ENCODE measurements at places on chromosomes 7 and 10.

DNA sequence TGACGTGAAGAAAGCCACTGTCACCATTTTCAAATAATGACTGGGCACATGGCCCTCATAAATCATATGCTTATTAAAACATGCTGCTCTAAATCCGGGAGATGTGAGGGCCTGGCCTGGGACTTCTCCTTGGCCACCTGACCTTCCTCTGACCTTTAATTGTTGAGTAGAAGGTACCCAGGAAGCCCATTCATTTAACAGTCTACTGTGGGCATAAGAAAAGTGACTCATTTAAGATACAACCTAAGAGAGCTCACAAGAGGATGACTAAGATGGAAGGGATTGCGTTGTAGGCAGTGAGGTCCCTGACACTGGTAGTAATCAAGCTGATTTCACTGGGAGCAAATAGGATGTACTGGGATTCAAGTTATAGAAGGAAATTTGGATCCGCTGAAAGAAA is 203.4 kb upstream of the GPR26 start:
- no peak for DNase-seq

GRCh38 chr10:2933071-2933470 is 134.3 kb upstream of the PFKP start:
- no peak for DNase-seq

GRCh38 chr7:73844848-73845460 is 2.6 kb upstream of the METTL27 start:
- no peak for DNase-seq

DNA sequence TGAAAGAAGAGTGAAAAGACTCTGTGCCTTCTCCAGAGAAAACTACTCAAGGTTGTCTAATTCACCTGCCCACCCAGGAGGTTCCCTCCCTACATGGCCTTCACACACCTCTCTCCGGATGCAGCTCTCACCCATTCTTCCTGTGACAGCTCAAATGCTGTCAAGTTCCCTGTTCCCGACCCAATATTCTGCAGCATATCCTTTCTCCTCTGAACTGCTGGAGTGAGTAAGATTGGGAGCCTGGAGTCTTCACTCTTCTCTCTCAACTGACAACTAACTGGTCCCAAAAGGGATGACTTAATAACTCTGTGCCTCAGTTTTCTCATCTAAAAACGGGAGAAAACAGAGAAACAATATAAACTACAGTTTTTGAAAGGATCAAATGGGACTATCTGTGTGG is 5.1 kb downstream of the TMEM26 start:
- DNase-seq, result no peak

GRCh38 chr7:66507764-66508296 is 120.9 kb upstream of the KCTD7 start:
- no peak for DNase-seq

DNA sequence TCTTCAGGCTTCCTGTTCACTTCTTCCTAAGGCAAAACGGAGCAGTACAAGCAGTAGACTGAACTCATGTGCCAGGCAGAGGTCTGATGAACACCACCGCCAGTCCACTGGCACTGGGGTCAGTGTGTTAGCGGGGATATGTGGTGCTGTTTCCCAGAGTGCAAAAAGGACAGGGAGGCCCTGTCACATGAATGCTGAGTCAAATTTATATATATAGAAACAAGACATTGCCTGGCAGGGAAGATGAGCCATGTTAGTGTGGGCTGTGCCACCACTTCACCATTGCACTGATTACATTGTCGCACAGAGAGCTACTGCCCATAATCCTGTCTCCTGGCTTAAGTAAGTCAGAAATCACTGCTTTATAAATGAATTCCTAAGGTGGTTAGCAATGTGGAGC is 122.2 kb upstream of the AMPH start:
- DNase-seq, result no peak

- no peak for DNase-seq
Measured at GRCh38 chr10:12250181-12250580, 54.2 kb downstream of the CDC123 start.

GRCh38 chr10:117313641-117314040 is 61.6 kb downstream of the PDZD8 start:
- DNase-seq, result no peak

- no peak for DNase-seq
Measured at GRCh38 chr10:50447691-50448090, 176.1 kb downstream of the SGMS1 start.

DNA sequence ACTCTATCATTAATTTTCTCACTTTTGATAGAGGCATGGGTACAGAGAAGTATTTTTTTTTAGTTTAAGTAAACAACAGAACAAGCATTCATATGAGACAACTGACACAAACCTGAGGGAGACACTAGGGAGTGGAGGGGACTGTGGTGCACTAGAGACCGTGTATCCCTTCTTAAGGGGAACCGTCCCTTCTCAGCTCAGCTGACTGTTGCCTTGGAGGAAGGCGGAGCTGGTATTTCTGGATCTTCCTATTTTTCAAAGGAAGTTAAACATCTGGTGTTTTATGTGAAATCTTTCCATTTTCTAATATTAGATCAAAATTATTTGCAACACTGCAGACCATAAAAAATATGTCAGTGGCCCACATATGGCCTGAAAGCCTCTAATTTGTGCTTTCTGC is 113.6 kb upstream of the MACROH2A2 start:
- no peak for DNase-seq

DNA sequence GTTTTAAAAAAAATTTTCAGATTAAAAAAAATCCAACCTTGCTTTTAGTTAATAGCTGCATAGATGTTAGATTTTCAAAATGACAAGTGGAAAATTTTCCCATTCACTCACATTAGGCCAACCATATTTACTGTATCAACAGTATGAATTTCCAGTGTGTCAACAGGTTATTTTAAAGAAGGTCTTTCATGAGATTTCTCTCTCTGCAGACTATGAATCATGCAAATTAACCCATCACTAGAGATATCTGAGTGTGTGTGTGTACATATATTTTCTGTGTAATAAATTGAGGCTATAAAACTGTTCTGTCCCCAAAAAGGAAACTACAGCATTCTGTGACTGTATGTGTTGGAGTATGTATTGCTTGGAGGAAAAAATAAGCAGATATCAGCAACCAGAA is 305.6 kb downstream of the ARL4A start:
- peak; percentile 32 for DNase-seq

- DNase-seq, result no peak
Measured at GRCh38 chr7:35697414-35698175, 2.7 kb upstream of the HERPUD2 start.

- no peak for DNase-seq
Measured at GRCh38 chr7:92641921-92642511, 51.8 kb upstream of the FAM133B start.

DNA sequence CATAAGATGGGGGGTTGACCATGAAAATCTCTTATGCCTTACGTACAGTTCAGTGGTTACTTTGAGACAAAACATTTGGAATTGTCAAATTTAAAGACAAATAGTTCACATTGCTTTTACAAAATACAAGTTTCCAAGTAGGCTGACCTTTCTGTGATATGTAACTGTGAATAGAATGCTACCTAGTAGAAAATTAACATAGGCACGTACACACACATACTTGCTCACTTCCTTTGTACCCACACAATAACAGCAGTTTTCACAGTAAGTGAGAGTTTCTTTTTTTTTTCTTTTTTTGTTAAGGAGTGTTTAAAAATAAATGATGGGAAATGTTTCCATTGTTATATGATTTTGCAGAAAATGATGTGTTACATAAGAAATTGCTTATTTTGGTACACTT is 53.3 kb upstream of the SP8 start:
- DNase-seq, result no peak

DNA sequence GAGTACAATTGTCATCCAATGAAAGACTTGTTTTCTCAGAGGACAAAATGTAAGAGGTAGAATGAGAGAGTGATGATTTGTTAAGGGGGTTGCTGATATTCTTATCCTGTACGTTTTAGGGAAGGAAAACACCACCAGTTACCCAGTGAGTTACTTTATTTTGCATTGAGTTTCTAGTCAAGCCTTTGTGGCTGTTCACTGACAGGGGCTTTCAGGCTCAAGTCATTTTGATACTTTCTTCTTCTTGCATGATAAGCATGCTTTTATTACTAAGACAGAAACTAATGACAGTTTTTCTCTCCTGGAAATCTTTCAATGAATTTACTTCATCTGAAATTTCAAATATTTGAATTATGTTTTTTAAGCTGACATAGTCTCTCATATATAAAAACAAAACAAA is 710.2 kb upstream of the POM121L12 start:
- no peak for DNase-seq

- no peak for DNase-seq
Measured at GRCh38 chr7:82291931-82292330, 151.6 kb downstream of the CACNA2D1 start.

DNA sequence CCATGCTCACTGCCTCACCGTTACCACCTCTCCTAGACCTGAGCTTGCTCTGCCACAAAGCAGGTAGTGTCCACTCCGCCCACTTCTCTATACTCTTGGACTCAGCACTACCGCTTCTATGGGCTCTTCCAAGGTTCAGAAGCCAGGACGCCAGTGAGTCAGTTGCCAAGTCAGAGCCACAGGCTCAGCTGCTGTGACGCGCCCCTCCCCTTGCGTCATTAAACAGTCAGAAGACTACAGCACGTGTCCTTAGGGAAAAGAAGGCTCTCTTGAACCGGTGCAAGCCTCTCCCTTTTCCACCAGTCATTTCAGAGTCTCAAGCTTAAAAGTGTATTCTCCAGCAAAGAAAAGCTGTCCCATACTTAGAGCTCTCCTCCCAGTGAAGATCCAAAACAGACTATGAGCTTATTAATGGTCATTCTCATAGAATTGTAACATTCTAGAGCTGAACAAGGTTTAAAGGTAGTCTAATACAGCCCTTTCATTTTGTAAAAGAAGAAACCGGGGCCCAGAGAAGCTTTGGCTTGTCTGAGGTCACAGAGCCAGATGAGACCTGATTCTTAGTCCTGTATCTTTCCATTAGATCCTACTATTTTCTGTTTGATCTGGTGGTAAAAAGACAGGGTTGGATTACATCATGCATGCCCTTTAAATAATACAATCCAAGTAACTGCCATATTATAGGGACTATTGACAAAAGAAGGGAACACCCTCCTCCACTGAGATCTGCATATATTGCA is 40.9 kb upstream of the MET start:
- DNase-seq, result no peak

DNA sequence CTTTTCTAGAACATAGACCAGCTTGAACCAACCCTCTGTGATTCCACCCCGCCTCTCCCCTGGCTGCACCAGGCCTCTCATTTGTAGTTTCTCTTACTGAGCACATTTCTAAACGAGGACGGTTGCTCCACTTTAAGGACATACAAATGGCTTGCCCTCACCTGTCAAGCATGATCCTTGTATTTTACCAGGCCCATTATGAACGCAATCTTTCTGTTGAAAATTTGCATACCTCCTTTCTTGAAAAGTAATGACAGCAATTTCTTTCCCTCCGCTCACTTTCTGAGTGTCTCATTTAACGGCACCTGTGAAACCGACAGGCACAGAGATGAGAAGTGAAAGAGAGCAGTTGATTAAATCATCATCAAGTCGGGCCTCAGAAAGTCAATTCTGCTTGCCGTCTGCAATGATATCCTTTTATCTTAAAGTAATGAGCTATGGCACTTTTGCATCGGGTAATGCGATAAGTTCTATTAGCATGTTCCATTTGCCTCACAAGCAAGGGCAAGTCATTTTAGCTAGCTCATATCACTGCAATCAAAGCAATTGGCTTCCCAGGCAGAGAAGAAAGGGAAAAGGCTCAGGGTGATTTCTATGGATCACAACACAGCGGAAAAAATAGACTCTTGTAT is 705.6 kb upstream of the GALNT17 start:
- DNase-seq, result peak; percentile 20

Data from NCI-H526 treated with DMSO at 0.1 percent for 48 hours (cell line).